Left ventricle myocardium superior (tissue), 1 donor: ENCODE measurements at places on chromosomes 3 and 15.
A peak's percentile ranks its signal among the peaks of the same experiment; 100 is the strongest.

- no peak for DNase-seq
These were observed 33.6 kb downstream of the CD276 start for GRCh38 chr15:73717802-73718201.

GRCh38 chr3:167304077-167304476 is 76.0 kb downstream of the ZBBX start:
- DNase-seq = no peak

GRCh38 chr15:56917652-56918045 is 795 bp upstream of the TCF12 start:
- DNase-seq = no peak

- DNase-seq = no peak
These were observed 11.6 kb upstream of the DPH6 start for GRCh38 chr15:35557544-35557943.

- DNase-seq = no peak
These were observed 13.8 kb downstream of the TLNRD1 start for GRCh38 chr15:81014446-81015093.

- peak; percentile 77 for DNase-seq
These were observed 205.8 kb downstream of the SLCO3A1 start for GRCh38 chr15:92059036-92059970.

DNA sequence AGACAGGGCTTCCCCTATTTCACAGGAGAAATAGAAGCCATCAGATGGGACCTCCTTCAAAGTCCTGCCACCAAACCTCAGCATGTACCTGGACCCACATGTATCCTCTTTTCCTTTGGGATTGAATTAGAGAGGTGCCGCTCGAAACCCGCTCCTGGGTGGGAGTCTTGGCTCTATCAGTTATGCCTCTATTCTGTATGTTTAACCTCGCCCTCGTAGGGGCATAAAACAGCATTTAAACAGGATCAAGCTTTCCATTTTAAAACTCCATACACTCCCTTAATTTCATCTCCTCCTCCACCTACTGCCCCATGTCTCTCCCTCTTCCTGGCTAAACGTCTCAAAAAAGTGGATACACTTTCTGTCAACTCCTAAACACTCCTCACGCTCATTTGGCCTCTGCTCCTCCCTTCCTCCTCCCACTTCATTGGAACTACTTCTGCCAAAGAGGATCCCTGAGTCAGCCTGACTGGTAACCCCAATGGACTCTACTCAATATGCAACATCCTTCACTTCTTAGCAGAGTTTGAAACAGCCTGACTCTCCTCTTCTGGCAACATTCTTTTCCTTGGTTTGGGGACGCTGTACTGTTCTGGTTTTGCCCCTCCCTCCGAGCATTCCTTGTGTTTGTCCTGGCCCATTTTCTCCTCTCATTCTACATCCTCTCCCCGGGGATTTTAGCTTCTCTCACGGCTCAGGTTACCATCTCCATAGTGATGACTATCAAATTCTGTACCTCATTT is 23.0 kb upstream of the MUC20 start:
- DNase-seq = no peak

- no peak for DNase-seq
These were observed 8.0 kb downstream of the MCM2 start for GRCh38 chr3:127606086-127606805.

DNA sequence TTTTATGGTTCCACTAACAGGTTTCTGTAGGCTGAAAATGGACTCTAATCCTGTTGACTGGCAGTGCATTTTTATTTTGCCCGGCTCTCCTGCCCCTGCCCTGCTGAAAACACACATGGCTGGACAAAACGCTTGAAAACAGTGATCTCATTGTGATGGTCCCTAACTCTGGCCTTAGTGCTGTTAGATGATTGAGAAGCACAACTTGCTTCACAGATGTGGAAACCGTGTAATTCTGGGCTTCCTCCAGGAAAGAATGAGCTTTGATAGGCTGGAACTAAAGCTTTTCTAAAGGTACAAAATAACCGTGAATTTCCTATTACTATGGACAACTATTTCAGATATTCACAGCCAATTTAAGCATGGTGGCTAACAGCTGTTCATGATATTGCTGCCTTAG is 121.4 kb downstream of the VGLL3 start:
- no peak for DNase-seq

DNA sequence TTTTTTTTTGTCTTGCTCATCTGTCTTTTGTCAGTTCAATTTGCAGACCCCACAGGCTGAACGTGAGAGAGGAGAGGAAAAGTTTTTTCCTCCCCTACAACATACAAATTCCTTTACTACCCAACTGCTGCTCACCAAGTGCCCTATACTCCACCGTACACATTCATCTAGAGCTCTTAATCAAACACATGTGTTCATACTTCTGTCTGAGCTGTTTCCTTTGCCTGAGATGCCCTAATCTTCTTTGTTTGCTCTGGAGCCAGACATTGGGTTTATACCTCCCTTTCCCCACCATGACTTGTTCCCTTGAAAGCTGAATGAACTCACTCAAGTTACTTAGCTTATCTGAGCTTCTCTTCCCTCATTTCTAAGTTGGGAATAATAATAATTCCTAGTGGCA is 122.7 kb upstream of the RASGRP1 start:
- no peak for DNase-seq

DNA sequence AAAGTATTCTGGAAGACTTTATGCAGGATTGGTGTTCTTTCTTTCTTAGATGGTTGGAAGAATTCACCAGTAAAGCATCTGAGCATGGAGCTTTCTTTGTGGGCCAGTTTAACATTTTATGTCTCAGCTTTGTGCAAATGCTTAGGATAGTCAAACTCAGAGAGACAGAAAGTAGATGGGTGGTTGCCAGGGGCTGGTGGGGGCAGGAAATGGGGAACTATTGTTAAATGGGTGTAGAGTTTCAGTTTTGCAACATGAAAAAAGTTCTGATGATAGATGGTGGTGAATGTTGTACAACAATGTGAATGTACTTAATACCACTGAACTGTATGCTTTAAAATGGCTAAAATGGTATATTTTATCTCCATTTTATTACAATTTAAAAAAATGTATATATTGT is 24.8 kb downstream of the SPCS1 start:
- DNase-seq = no peak

DNA sequence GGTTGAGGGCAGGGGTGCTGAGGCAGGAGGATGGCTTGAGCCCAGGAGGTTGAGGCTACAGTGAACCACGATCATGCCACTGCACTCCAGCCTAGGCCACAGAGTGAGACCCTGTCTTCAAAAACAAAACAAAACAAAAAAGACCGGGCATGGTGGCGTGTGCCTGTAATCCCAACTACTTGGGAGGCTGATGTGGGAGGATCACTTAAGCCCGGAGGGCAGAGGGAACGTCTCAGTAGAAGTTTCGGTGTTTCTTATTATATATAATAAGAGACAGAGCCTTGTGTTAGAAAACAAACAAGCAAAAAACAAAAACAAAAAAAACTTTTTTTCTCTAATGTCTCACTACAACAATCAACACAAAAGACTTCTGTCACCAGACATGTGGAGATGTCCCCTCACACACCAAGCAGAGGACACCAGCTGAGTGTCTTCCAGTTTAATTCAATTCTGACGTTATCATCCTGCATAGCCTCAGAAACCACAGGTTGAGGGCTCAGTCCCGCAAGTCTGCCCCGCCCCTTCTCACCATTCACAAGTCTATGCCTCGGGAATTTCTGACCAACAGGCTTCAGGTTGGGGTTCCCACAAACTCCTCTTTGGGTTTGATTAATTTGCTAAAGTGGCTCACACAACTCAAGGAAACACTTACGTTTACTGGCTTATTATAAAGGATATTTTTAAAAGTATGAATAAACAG is 24.0 kb upstream of the EIF4A2 start:
- no peak for DNase-seq

- no peak for DNase-seq
These were observed 540.8 kb downstream of the FOXP1 start for GRCh38 chr3:71042759-71043158.

GRCh38 chr15:70424937-70425411 is 327.3 kb upstream of the TLE3 start:
- no peak for DNase-seq

DNA sequence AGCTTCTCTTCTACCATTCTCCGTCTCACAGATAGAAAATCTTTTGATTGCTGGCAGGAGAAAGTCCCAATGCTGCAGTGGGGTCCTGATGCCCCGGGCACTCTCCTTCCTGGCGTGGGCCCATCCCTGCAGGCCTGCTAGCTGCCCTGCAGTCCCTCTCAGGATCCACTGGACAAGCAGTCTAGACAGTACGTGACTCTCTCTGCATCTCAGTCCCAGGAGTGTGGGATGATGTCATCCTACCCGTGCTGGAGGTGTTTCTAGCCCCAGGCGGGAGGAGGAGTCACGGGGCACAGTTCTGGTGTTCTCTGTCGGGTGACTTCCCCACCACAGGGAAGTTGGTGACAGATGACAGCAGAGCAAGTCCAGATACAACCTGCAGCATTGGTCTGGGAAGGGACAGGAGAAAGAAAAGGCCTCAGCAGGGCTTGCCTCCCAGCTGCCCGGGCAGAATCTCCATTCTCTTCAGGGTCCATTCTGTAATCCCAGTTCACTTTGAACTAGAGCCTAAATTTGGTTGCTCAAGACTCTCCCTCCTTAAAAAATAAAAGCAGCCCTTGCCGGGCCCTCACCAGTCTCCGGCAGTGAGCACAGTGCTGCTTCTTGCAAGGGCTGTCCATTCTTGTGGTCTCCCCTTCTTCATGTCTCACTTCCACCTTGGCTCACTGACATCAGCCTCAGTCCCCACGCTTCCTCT is 30.6 kb downstream of the SLC28A1 start:
- DNase-seq = peak; percentile 86

DNA sequence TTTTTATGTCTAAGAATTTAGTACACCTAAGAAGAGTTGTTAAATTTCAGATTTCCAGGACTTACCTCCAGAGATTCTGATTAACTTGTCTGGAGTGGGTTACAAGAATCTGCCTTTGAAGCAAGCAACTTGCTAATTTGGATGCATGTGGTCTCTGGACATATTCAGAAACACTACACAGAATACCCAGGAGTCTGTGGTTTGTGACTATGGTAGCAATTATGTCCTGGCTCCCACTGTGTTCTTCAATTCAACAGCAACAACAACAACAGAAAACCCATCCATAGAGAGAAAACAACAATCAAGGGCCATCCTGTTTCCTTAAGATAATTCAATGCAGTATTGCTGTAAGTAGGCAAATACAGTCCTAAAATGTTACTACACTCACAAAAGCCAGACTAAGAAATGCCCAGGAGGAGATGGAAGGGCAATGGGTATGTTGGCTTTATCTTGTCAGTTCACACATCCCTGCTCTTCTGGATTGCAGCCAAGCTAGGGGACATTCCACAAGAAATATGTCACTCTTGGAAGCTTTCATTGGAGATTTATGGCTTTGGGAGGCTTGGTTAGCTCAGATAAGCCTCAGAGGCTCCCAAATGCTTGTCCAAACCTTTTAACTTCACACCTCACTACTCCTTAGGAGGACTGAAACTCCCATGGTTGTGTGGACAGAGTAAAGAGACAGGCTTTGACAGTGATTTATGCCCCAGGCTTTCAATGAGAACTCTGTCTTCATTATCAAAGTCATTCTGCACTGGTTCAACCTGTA is 99.4 kb upstream of the MRPL3 start:
- no peak for DNase-seq

- DNase-seq = no peak
These were observed 107.1 kb downstream of the DGKG start for GRCh38 chr3:186254676-186255650.

- no peak for DNase-seq
These were observed 33.7 kb upstream of the IGF1R start for GRCh38 chr15:98614681-98615080.

DNA sequence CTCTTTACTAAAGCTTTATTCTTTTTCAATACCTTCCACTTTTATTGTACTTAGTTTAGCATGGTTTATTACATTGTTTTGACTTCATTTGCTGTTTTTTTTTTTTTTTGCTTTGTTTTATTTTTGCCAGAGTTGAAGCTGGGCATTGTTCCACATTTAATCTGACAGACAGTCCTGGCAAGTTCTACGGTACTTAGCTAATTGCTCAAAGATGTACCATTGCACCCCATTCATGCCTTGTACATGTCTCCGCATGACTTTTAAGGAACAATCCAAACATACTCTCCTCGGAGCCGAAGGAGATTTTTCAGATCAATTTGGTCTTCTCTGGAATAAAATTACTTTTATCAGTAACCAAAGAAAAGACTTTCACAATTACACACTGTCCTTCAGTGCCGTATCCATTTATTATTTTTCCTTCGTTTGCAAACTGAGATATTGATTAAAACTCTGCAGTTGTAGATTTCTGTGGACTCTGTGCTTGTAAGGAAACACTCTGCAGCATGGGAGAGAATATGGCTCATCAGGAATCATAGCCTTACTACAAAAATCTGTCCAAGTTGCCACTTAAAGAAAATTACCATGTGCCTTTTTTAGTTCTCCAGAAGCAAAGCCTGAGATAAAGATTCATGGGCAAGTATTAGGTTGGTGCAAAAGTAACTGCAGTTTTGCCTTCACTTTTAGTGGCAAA is 952.0 kb downstream of the AGBL1 start:
- DNase-seq = no peak

GRCh38 chr15:82901114-82901805 is 51.3 kb downstream of the HOMER2 start:
- no peak for DNase-seq

DNA sequence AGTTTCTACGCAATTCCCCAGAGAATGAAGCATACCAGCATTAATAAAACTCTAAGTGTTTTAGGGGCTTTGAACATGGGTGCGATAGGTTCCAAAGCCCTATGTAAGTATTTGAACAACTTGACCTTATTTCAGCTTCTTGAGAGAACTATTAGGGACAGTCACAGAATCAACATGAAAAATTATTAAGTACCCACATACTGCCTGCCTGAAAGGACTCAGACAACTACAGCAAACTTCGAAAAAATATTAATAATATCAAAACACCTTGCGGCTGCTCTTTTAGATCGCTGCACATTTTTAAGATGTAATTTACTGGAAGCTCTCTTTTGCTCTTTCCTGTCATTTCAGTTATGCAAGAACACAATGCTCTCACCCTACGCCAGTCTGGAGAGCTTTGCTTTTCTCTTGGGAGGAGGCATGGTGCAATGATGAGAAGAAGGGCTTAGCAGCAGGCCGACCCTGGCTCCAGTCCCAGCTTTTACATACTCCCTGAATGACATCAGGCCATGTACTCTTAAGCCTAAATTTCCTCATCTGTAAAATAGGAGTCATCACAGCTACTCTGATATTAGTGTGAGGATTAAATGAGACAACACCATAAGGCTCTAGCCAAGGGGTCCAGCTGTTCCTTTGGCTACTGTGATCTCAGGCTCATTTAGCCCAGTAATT is 640.7 kb downstream of the FHIT start:
- DNase-seq = peak; percentile 79

DNA sequence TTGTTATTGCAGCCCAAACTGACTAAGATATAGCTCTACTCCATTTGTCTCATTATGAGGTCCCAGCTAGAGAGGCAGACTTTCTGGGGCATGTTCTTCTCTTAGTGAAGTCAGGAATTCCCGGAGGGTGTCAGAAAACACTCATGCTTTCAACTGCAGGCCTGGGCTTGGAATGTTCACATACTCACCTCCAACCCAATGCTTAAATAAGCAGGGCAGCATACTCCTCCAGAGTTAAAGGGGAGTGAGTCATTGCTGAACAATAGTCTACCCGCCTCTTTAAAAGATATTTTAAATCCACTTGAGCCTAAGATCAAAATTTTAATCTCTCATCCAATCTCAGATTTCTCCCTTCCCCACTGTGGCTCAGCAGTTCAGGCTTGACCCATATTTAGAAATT is 167.8 kb upstream of the DPH6 start:
- no peak for DNase-seq

- DNase-seq = no peak
These were observed 9.8 kb downstream of the ATP2B2 start for GRCh38 chr3:10495614-10496013.
